ENCODE measurements at places on chromosomes 3 and 15.

DNA sequence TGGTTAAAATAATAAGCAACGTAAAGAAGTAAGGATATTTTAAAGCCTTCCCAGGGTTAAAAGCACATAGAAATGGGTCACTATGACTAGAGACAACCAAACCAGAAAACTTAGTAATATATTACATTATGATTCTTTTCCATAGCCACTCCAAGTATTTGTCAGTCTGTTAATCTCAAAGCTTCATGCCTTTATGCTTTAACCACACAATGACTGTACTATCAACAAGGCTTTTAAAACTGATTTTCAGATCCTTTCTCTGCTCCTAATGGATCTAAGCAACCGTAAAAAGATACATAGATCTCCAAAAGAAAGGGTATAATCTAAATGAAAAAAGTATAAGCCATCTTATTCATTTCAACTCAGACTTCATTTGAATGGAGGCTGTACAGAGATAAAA lies 14.4 kb downstream of the SECISBP2L start:
- no peak for DNase-seq
- H3K36me3 ChIP-seq: peaks cover 32% of the 10 kb centered on the region
- H3K4me1 ChIP-seq: no peaks in the 10 kb centered on the region
- H3K27ac ChIP-seq: no peak overlapping the region
- H3K4me3 ChIP-seq: no peak overlapping the region
- no peaks in the 10 kb centered on the region for H3K27me3 ChIP-seq

- H3K36me3 ChIP-seq: no peaks in the 10 kb centered on the region
- no peak for DNase-seq
- H3K4me1 ChIP-seq: no peaks in the 10 kb centered on the region
- H3K27ac ChIP-seq: no peak overlapping the region
- H3K4me3 ChIP-seq: no peak overlapping the region
Measured at GRCh38 chr15:99502661-99503060, 63.1 kb upstream of the MEF2A start.

DNA sequence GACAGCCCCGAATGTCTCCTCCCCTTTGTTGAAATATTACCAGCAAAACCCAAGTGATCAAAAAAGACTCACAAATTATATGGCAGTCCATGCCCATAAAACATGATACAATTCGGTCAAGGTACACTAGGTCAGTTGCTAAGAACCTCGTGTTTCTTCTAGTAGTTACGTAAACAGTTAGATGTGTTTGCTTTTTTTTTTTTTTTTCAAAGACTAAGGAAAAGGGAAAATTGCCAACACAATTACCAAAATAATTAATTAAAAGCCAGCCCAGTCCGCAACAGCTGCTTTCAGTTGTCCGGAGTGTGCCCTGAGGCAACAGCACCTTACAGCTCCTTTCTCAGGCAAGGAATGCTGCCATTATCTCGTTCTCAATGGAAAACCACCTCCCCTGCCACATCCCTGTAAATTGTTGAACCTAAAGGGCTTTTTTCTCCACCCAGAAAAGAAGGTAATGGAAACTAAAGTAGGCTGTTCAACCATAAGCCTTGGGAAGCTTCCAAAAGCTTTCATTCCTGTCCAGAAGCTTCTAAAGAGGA lies 129.2 kb upstream of the TSC22D2 start:
- H3K4me1 ChIP-seq: no peaks in the 10 kb centered on the region
- no peaks in the 10 kb centered on the region for H3K36me3 ChIP-seq
- H3K27me3 ChIP-seq: no peaks in the 10 kb centered on the region
- H3K4me3 ChIP-seq: no peak overlapping the region
- no peak for DNase-seq

DNA sequence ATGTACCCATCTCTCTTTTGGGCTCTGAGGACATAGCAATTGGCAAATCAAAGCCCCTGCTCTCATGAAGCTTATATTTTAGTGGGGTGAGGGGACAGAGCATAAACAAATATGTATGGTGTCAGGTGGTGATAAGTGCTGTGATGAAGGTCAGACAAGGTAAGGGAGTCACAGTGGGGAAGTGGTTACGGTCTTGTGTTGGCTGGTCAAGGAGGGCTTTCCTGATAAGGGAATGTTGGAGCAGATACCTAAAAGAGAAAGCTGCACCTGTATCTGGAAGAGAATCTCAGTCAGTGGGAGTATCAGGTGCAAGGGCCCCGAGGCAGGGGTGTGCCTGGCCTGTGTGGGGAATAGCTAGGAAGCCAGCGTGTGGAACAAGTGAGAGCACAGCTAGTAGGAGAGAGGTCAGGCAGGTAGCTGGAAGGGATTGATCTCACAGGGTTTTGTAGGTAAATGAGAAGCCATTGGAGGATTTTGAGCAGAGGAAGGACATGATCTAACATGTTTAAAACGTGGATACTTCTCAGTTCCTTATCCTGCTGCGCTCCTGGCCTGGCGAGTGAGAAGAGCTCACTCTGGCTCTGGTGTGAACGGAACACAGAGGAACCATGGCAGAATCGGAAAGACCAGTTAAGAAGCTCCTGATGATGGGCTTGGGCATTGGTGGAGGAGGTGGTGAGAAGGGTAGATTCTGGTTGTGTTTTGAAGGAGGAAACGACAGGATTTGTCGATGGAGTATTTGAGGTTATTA lies 35.5 kb downstream of the MRAS start:
- H3K27me3 ChIP-seq: no peaks in the 10 kb centered on the region
- H3K36me3 ChIP-seq: no peaks in the 10 kb centered on the region
- H3K4me3 ChIP-seq: no peak overlapping the region
- H3K27ac ChIP-seq: no peak overlapping the region

DNA sequence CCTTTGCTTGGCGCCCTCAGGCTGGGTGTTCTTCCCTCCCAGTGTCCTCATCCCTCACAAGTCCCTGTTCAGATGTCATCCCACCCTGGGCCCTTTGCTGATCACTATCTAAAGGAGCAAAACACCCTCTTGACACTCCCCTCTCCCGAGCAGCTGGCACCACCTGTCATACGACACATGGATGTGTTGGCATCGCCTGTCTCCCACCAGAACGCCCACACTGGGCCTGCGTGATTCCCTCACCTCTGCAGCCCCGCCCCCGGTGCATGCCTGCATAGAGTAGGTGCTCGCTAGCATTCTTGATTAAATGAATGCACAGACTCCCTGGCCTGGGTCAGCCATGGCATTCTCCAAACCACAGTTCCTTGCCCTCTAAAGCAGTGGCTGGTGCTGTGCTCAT lies 75.8 kb downstream of the DNAJB8 start:
- no peaks in the 10 kb centered on the region for H3K27me3 ChIP-seq
- no peak overlapping the region for H3K27ac ChIP-seq
- H3K4me3 ChIP-seq: no peak overlapping the region
- no peak for DNase-seq
- no peaks in the 10 kb centered on the region for H3K4me1 ChIP-seq

DNA sequence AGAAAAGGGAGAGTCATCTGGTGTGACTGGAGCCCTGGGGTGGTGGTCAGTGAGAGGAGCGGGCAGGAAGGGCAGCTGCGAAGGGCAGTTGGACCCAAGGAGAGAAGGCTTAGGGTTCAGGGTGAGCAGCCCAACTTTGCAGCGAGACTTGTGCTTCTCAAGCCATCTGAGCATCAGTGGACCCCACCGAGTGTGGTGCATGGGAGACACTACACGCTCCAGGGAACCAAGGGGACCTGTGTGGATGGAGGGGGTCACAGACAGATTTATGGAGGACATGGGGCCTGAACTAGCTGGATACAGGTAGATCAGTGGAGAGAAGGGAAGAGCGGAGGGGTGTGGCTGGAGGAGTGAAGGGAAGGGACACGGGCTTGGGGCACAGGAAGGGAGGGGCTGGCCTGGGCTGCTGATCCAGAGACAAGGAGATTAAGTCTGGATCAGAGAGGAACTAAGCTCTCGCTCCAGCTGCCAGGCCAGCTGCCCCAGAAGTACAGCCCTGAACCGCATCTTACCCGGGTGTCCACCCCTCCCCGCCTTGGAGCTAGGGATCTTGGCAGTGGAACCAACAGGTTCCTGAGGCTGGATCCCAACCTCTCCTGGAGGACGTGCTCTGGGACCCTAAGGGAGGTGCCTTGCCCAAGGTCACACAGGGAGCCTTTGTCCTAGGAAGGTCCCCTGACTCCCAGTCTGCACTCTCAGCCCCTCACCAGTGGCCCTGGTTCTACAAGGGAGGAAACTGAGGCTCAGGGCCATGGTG lies 120.5 kb downstream of the CORO2B start:
- H3K27ac ChIP-seq: no peak overlapping the region
- no peak for DNase-seq
- no peaks in the 10 kb centered on the region for H3K27me3 ChIP-seq
- H3K4me3 ChIP-seq: no peak overlapping the region

GRCh38 chr3:141477224-141477623 lies 9.6 kb upstream of the RASA2 start:
- no peak for DNase-seq
- peaks cover 4% of the 10 kb centered on the region for H3K4me1 ChIP-seq
- H3K27ac ChIP-seq: no peak overlapping the region

DNA sequence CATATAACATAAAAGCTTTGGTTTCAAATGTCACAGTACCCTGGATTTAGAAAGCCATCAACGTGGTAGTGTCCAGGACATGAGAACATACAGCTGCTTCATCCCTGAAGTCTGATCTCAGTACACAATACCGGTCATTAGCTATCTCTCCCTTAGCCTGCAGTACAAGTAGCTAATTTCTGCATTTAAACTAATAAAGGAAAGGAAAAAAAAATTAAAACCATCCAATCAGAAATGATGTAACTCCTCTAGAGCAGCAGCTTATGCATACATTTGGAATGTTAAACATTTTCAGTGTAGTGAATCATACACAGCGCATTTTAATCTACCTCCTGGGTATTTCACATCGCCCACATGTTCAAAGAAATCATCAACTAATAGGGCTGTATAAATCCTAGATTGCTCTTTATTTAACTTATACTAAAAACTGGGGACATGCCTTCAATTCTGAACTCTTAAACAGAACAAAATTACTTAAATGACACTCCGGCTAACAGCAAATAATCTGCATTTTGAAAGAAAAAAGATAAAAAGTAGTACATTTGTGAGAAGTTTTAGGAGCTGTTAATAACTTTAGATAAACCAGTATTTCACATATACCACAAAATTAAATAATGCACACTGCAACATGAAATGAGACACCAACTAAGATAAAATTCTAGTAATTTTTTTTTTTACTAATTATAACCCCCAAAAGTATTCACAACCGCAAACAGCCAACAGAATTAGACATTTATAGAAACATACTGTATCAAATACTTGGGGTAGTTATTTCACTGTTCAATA lies 3.7 kb downstream of the IGF2BP2 start:
- no peaks in the 10 kb centered on the region for H3K36me3 ChIP-seq
- peaks cover 40% of the 10 kb centered on the region for H3K27me3 ChIP-seq
- H3K27ac ChIP-seq: no peak overlapping the region
- no peak overlapping the region for H3K4me3 ChIP-seq
- DNase-seq: no peak
- peaks cover 15% of the 10 kb centered on the region for H3K4me1 ChIP-seq

DNA sequence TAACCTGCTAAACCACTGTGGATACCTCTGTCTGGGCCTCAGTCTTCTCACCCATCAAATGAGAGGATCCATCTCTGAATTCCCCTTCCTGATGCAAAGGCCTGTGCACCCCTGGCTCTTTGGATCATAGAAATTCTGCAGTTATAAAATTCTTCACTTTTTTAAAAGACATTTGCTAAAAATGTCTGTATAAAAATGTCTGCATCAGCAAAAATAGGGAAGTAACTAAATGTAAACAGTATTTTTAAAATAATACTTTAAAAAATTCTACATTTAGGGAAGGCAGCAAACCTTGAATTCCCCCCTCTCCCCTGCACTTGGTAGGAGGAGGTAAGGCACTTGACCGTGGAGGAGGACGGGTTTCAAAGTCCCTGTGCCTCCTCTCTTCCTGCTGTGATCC lies 25.6 kb upstream of the TRIM59 start:
- no peak overlapping the region for H3K4me3 ChIP-seq
- no peak overlapping the region for H3K27ac ChIP-seq
- H3K4me1 ChIP-seq: no peaks in the 10 kb centered on the region
- H3K36me3 ChIP-seq: no peaks in the 10 kb centered on the region

DNA sequence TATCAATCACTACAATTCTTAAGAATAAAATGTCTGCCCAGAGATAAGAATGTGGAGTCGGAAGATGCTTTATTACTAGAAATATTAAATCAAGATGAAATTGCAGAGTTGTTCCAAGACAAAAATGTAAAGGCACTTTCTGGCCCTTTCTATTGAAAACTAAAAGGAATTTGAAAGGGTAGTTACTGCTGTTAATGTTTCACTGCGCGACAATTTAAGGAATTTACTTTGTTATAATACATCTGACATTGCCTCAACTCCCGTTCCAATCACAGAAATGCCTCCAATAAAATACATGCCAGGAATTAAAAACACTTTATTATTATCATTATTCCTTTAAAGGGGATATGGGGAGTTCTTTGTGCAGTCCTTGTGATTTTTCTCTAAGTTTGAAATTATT lies 26.4 kb downstream of the RSL24D1 start:
- H3K4me3 ChIP-seq: no peak overlapping the region
- H3K36me3 ChIP-seq: no peaks in the 10 kb centered on the region
- no peaks in the 10 kb centered on the region for H3K27me3 ChIP-seq
- DNase-seq: no peak

DNA sequence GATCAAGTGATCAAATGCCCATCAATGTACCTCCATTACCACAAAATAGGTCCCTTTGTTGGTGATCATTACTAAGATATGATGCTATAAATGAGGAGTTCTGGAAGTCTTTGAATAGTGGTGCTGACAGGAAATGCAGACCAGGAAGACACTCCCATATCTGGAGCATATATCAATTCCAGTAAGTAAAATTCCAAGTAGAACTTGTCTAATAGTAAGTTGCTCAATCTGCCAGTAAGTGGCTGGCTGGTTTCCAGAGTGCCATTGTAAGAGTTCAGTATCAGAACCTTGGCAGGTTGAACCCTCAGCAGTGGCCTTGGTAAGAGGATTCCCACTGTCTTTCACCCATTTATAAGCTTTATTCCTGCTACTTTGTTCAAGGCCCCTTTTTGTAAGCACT lies 379.9 kb upstream of the RBMS3 start:
- no peak for DNase-seq
- no peaks in the 10 kb centered on the region for H3K27me3 ChIP-seq
- H3K4me3 ChIP-seq: no peak overlapping the region
- H3K27ac ChIP-seq: no peak overlapping the region

GRCh38 chr3:31495971-31496665 lies 36.6 kb upstream of the STT3B start:
- DNase-seq: no peak
- H3K36me3 ChIP-seq: no peaks in the 10 kb centered on the region
- H3K27me3 ChIP-seq: no peaks in the 10 kb centered on the region
- H3K4me3 ChIP-seq: no peak overlapping the region
- no peaks in the 10 kb centered on the region for H3K4me1 ChIP-seq

GRCh38 chr3:131846296-131846924 lies 188.4 kb downstream of the CPNE4 start:
- H3K27me3 ChIP-seq: no peaks in the 10 kb centered on the region
- no peak overlapping the region for H3K4me3 ChIP-seq
- H3K36me3 ChIP-seq: no peaks in the 10 kb centered on the region
- H3K27ac ChIP-seq: no peak overlapping the region

GRCh38 chr15:66415360-66415759 lies 28.6 kb downstream of the MAP2K1 start:
- H3K4me3 ChIP-seq: no peak overlapping the region
- peaks cover 26% of the 10 kb centered on the region for H3K4me1 ChIP-seq
- H3K36me3 ChIP-seq: no peaks in the 10 kb centered on the region
- no peaks in the 10 kb centered on the region for H3K27me3 ChIP-seq
